Daoy (cell line): ENCODE measurements at places on chromosomes 6 and 20. TPM values are rescaled to one million over a fixed set of nuclear protein-coding genes. Genes with fewer than 3 reads are reported as not detected.
A peak's percentile ranks its signal among the peaks of the same experiment; 100 is the strongest.

- DNase-seq, result no peak
Observed at GRCh38 chr6:25329161-25329817, 50.1 kb downstream of the CARMIL1 start.

DNA sequence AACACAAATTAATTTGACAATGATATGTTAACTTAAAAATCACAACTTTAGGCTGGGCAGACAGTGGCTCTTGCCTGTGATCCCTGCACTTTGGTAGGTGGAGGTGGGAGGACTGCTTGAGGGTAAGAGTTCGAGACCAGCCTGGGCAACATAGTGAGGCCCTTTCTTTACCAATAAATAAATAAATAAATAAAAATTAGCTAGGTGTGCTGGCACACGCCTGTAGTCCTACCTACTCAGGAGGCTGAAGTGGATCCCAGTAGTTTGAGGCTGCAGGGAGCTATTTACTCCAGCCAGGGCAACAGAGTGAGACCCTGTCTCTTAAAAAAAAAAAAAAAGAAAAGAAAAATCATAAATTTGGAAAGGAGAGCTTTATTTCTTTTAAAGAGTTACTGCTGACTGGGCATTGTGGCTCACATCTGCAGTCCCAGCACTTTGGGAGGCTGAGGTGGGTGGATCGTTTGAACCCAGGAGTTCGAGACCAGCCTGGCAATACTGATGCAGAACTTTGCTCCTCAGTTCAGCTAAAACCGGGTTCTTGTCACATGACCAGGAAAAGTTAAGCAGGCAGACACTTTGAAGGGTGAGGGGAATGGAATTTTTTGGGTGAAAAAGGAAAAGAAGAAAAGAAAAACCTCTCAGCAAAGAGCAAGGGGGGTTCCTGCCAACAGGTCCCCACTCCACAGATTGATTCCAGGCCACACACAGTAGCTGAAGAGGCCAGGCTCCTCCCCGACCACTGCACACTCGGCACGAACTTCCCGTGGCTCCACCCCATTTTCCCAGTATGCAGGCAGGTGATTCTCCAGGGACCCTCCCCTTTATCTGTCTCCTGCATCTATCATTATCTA lies 44.0 kb upstream of the DDR1 start:
- DNase-seq, result no peak

DNA sequence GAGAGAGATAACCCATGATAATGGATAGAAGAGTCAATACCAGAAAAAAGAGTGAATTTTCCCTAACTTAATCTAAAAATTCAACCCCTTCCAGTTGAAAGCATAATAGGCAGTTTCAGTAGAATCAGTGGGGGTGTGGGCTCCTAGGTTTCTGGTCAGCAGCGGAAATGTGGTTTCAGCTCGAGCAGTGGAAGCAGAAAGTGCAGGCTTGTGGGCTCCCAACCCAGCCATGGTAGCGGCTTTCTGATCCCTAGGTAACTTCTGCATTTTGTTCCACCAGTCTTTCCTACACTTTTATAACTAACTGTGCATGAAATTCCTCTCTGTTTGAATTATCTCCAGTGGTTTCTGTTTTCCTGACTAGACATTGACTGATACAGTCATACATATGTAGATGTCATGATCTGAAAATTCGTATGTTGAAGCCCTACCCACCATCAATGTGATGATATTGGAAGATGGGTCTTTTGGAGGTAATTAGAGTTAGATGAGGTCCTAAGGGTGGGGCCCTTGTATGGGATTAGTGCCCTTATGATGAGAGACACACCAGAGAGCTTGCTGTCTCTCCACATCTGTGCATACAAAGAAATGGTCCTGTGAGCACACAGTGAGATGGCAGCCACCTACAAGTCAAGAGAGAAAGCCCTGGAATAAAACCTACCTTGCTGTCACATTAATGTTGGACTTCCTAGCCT lies 6.5 kb upstream of the DDO start:
- no peak for DNase-seq

GRCh38 chr20:20664795-20665589 lies 47.5 kb downstream of the RALGAPA2 start:
- DNase-seq, result peak; percentile 12

- DNase-seq, result peak; percentile 66
Observed at GRCh38 chr6:36139431-36139830, 9.1 kb downstream of the MAPK13 start.

DNA sequence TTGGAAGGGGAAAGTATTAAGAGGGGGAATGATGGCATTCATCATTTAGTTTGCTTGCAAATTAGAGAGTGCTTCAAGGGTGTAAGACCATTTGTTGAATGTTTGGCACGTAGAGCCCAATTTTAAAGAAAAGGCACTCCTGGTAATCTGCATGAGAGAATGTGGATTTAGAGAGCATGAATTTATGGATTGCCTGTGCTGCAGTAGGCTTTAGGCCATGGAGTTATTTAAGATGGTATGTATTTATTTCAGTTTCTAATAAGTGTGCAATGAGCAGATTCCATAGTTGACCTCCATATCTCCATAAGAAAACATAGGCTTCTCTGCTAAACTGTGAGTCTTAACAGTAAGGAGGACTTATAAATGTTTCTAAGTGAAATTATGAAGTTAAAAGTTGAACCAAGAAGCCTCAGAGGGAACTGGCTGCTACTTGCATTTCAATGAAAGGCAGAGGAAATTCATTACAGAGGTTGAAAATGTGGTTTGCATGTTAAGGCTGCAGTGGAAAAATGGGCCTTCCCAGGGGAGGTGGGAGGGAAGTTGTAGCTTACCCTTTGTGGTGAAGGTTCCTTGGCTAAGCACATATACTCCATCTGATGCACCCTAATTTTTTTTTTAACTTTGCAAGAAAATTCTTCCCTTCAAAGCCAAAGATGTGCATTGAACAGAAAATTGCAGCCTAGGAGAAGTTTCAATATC lies 134.2 kb downstream of the CARMIL1 start:
- no peak for DNase-seq

GRCh38 chr6:112010328-112010727 lies 43.6 kb upstream of the CCN6 start:
- DNase-seq, result no peak

- peak; percentile 64 for DNase-seq
Observed at GRCh38 chr20:21514553-21515251, 838 bp upstream of the NKX2-2 start.

DNA sequence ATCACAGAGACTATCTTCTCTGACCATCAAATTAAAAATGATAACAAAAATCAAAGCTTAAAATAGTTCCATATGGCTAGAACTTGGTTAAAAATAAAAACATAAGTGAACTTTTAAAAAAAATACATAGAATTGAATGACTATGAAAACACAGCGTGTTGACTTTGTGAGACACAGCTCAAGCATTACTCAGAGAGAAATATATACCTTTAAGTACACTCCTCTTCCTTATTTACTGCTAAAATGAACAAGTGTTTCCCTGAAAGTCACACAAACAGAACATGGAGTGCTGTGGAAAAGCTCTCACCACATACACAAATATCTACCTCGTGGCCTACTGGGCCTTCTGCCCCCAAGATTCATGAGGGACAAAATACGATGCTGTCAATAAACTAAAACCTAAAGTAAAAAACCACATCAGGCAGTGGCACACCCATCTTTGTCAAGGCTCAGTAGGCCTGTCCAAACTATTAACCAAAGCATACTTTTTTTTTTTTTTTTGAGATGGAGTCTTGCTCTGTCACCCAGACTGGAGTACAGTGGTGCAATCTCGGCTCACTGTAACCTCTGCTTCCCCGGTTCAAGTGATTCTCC lies 7.5 kb downstream of the FAXC start:
- DNase-seq, result no peak

GRCh38 chr6:167350275-167350696 lies 25.4 kb downstream of the TTLL2 start:
- DNase-seq, result no peak

BACH2 gene
- 0.46 and 0.60 TPM in 2 replicates for total RNA-seq

ADGRG6 gene
- 2.2 and 15.3 TPM in 2 replicates for total RNA-seq

IL20RA gene
- 0.27 and 0.57 TPM in 2 replicates for total RNA-seq

TPD52L1 gene
- total RNA-seq, result 4.9 and 6.4 TPM in 2 replicates

MOCS1 gene
- total RNA-seq, result 8.8 and 13.2 TPM in 2 replicates

RNF114 gene
- 273 and 292 TPM in 2 replicates for total RNA-seq

SNX21 gene
- 21.2 and 28.2 TPM in 2 replicates for total RNA-seq

PTGIS gene
- 0.54 and 0.57 TPM in 2 replicates for total RNA-seq

CGAS gene
- 37.3 and 46.2 TPM in 2 replicates for total RNA-seq

TNFRSF21 gene
- total RNA-seq, result 38.7 and 39.3 TPM in 2 replicates
